ENCODE measurements at places on chromosomes 3 and 15.

GRCh38 chr3:128280481-128281052, 127.3 kb downstream of the EEFSEC start:
- DNase-seq = no peak

DNA sequence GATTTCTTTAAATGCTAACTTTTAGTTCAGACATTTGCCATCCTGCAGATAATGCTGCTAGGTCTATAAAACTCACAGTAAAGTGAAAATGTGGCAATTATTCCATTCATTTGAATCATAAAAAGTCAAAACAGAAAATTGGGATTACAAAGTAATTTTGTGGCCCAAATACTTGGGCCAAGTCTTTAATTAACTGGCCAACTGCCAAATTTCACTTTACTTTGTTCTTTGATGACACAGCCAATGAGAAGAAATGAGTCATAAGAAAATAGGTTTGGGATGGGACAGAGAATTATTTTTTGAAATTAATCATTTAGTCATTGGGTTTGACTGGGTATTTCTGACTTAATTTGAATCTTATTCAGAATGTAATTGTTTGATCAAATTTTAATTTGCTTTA, 89.8 kb upstream of the SLC2A2 start:
- no peak for DNase-seq

DNA sequence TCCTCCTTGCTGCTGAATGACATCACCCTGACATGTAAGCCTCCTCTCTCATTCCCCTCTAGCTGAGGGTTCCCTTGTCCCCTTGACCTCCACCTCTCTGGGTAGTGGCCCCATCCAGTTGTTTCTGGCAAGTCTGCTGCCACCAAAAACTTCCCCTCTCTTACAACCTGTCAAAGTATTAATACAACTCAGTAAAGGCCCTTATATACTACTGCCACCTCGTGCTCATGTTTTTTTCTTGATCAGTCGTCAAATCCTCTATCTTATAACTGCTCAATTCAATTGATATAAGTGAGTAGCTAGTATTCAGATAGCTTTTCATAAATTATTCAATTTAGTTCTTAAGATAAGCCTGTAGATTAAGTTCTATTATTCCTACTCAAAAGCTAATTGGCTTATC, 249.6 kb downstream of the MBNL1 start:
- DNase-seq = no peak

DNA sequence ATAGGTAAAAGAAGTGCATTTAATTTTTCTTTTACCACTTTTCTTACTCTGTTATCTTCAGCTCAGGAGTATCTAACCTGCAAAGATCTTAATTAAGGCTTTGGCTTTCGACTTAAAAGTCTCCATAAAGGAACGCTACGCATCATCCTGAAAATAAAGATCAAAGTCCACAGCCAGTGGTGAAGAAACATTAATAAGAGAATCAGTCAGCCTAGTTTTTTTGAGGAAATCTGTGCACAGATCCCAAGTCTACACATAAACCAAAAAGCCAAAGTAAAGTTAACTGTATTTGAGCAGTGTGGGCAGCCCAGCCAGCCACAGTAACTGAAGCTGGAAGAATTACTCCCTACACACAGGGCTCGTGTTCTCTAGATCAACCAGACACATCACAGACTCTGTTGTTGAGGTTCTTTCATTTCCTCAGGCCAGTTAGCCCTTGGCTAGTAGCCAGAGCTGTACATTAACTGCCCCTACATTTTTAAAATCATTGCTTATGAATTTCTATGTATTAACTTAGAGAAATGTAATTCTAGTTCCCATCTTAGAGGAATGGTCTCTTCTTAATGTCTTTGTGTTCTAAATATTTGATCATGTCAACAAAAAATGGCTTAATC, 6.9 kb downstream of the LRRC2 start:
- DNase-seq = no peak

DNA sequence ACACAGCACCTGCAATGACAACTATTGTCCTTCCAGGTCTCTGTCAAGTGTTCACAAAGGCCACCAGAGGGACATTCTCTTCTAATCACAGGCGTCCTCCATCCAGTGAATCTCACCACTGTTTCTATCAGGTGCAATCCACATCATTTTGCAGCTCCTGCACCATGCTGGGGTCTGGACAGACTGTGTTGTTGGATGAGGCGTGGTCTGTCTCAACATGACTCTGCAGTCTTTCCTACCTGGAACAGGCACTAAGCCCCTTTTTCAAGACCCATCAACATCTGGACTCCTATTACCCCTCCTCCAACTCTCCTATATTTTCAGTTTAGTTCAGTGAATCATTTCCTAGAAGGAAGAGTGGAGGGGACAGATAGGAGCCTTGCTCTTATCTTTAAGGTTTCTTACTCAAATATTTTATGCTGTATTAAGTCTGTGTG, 31.5 kb upstream of the VEPH1 start:
- DNase-seq = no peak

- no peak for DNase-seq
Observed at GRCh38 chr3:73404435-73404834, 220.3 kb downstream of the PDZRN3 start.

DNA sequence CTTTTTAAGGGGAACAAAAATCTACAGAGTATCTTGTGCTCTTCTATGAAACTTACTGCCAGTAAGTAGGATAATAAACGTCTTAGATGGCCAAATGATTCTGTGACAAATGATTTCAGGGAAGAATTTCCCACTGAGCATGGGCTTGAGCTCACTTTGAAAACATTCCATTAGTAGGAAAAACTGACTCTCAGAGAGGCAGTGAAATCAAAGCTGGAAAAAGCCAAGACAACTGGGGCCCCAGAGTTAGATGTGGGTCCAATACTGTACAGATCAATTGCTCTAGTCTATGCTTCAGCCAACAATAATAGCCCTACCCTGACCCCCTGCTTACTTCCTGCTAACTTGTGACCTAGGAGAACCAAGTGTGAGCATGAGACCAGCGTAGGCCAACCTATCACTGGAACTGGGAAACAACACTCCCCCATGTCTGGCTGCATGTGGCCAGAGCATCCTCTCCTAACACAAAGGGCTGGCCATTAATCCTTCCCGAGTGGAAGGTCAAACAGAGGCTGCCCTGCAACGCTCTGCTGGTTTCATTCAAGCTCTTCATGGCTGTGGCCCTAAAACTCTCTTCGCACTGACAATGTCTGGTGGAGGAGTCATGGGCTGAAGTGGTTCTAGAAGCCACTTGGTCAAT, 68.8 kb downstream of the FOXB1 start:
- no peak for DNase-seq

- no peak for DNase-seq
Observed at GRCh38 chr15:47292638-47293190, 424.6 kb upstream of the SEMA6D start.

DNA sequence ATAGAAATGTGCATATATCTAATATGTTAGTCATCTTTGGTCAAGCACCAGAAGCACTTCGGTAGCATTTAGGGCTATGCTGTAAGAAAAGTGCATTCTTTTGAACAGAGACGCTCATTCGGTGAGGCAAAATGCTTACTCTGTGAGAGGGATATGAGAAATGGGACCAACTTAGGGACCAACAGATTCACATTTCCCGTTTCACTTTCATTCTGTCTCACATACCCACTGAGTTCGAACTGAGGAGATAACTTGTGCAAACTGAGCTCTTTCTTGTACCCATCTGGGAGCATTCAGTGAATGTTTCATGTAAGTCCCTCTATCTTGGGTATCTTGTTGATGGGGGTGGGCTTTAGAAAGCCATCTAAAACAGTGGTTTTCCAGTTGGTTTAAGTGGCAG, 135.3 kb downstream of the FEZF2 start:
- no peak for DNase-seq

GRCh38 chr3:76656531-76657070, 383.3 kb upstream of the ROBO2 start:
- DNase-seq = no peak

DNA sequence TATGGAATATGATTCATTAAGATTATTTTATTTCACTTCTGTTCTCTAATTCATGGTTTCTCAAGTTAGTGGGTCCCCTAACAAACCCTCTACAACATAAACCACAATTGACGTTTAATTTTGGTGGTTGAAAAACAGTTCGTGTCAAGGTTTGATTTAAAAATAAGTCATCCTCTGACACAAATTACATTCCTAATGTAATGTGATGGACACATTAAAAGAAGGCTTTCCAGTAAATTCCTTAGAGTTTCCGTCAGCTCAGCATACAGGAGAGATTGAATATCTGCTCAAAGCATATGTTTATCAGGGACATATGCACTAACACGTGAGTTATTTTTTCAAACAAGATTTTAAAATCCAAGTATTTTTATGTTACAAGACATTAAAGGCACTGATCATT, 626.5 kb upstream of the ADAMTS9 start:
- DNase-seq = no peak

GRCh38 chr3:165443664-165444063, 247.5 kb upstream of the SLITRK3 start:
- DNase-seq = no peak

DNA sequence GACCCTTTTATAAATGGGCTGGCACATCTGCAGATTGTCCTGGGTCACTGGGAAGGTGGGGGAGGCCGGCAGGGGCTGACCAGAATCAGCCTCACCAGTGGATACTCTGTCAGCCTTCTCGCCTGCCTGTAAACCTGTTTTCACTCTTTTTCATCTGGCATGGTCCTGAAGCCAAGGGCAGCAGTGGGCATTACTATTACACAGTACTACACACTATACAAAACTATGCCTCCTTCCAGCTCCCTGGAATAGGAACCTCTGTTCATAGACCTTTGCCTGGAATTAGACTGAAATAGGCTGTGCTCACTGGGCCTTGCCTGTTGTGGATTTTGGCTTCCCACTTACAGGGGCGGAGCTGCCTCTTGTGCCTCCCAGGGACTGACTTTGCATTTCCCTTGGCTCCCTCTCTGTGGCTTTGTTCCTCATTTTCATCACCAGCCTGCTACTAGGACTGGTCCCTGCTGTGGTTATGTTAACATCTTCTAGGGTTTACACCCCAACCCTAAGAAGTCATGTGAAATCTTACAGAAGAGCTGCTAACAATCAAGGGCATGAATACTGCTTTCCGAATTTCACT, 120.7 kb downstream of the FNDC3B start:
- DNase-seq = no peak

DNA sequence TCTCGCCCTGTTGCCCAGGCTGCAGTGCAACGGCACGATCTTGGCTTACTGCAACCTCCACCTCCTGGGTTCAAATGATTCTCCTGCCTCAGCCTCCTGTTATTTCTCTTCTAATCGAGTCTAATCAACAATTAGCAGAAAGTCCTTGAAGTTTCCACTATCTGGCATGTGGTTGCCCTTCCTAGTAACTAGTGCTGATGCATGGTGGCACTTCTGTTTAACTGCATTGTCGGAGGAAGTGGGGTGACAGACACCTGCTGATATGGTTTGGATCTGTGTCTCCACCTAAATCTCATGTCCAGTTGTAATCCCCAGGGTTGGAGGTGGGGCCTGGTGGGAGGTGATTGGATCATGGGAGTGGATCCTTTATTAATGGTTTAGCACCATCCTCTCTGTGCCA, 9.2 kb downstream of the CRTAP start:
- DNase-seq = no peak

DNA sequence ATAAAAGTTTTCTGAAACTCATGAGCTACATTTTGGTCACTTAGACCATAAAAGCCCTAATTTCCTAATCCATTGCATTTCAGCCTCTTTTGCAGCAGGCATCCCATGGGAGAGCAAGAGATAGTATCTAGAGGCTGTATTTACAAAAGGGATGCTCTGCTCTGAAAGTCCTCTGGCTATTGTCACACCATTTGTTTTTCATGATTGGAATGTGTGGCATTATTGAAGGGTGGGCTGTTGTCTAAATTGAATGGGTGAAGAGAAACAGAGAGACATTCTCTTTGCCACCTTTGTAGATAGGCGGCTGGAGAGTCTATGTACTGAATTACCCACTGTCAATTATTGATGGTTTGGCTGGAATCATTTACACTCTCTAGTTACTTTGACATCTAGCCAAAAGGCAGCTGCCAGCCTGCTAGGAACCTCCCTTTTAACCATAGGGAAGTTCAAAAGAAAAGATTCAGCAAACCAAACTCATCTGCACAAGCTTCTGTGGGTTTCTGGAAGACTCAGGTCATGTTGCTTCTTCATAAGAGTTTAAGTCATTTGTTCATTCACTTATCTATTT, 89.8 kb upstream of the RARB start:
- no peak for DNase-seq

DNA sequence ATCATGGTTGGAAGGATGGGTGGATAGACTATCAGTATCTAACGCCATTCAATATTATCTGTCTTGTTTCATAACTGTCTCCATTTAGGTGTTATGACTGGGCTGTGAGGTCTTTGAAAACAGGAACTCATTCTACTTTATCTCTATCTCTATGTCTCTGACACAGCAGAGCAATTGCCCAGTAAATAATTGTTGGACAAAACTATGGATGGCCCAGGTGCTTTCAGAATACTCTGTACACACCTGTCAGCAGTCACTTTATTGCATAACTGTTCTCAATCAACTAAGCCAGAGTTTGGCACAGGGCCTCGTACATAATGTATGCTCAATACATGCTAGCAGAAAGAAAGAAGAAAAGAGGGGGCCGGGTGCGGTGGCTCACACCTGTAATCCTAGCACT, 210.3 kb downstream of the OPA1 start:
- no peak for DNase-seq

DNA sequence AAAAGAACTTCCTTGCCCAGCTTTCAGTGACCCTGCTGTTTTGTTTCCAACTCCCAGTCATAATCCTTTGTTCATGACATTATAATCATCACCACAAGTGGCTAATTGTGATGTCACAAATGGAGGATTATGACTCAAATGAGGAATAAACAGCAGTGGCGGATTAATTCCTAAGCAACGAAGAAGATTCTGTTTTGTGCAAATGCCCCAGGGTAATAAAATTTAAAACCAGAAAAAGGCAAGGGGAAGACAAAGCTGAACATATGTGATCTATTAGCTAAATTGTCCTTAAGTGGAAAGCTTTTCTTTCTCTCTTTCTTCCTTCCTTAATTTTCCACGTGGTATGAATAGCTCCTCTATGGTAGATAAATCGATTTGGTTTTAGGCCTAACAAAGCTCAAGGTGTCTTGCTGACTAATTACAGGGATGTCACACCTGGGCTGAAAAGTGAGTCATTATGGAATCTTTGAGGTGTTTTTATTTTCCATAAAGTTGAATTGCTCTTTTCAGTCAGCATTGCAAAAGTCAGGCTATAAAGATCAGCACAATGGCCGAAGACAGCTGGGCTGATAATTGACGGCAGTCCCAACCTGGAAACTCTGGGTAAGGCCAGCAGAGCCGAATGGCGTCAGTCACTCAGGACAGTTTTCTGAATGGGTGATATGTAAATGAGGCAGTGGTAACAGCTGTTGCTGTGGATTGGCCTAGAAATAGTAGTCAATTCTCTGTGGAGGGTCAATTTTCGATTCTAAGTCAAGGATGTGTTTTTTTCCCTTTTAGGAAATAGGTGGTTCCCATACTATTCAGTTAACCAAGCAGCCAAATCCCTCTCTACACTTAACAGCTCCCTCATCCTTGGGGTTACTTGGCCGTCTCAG, 121.5 kb downstream of the PTPRG start:
- no peak for DNase-seq

GRCh38 chr3:123157209-123157597, 44.5 kb upstream of the SEC22A start:
- DNase-seq = no peak
